ENCODE measurements at places on chromosomes 12 and 14.

- no peak for DNase-seq
These were observed 49.6 kb downstream of the STON2 start for GRCh38 chr14:81350344-81351130.

DNA sequence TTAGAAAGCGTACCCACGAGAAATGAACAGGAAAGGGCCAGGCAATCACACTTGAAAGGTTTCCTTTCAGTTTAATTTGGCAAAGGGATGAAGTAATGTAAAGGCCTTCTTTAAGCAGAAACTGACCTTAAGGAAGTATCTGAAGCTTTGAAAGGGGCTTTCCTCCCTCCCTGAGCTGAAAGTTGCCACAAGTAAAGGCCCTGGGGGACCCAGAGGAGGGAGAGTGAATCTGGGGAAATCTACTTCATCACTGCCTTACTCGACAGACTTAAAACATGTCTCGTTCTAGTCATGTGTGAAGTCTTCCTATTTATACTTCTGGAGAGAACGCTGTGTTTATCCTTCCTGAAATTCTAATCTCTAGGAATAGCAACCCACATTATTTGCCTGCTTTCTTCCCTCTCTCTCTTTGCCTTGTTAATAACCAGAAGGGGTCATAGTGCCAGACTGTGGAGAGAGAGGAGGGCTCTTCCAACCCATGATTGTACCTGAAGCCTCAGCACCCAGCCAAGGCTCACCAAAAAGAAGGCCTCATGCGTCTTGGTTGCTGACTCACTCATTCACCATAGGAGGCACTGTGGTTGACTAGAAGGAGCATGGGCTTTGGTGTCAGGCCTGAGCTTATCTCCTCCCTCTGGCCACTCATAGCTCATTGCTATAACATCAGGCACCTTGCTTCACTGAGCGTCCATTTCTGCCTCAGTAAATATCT, 10.2 kb upstream of the GPX2 start:
- DNase-seq: no peak

- no peak for DNase-seq
These were observed 289.1 kb upstream of the RTL1 start for GRCh38 chr14:101192661-101193000.

GRCh38 chr14:59069163-59069854, 119.2 kb upstream of the DAAM1 start:
- DNase-seq: no peak

- DNase-seq: no peak
These were observed 1.9 kb upstream of the PIWIL1 start for GRCh38 chr12:130335517-130336392.
